Fibroblast of the aortic adventitia (primary cell): ENCODE measurements at places on chromosomes 4 and X. TPM values are rescaled to one million over a fixed set of nuclear protein-coding genes. Genes with fewer than 3 reads are reported as not detected.

The ARMCX4 gene
- 4.0 and 25.4 TPM in 2 replicates for total RNA-seq

The TMPRSS11A gene
- total RNA-seq = under 0.01 TPM in 1 of 2 replicates, not detected in the other

The TMSB15B gene
- 7.0 and 7.6 TPM in 2 replicates for total RNA-seq

The C4orf17 gene
- total RNA-seq = not detected in 2 replicates

The DRP2 gene
- total RNA-seq = 0.41 and 1.8 TPM in 2 replicates

The PLA2G12A gene
- total RNA-seq = 12.3 and 17.7 TPM in 2 replicates

The POLN gene
- 3.7 and 4.9 TPM in 2 replicates for total RNA-seq

The INTU gene
- 6.0 and 14.1 TPM in 2 replicates for total RNA-seq

The RS1 gene
- not detected in 2 replicates for total RNA-seq

The MFAP3L gene
- 0.82 and 3.3 TPM in 2 replicates for total RNA-seq

The AGTR2 gene
- total RNA-seq = not detected in 2 replicates

The RIPPLY1 gene
- total RNA-seq = not detected in 2 replicates

The IDS gene
- total RNA-seq = 16.8 and 63.3 TPM in 2 replicates

The ATOH1 gene
- total RNA-seq = not detected in 2 replicates

The ADGRL3 gene
- under 0.01 and 7.9 TPM in 2 replicates for total RNA-seq

The SOWAHD gene
- not detected in 2 replicates for total RNA-seq

The DMRTC1 gene
- total RNA-seq = not detected in 2 replicates

The TLR10 gene
- not detected in 2 replicates for total RNA-seq

The WNK3 gene
- 0.27 and 10.5 TPM in 2 replicates for total RNA-seq

The XPNPEP2 gene
- 3.6 and 5.7 TPM in 2 replicates for total RNA-seq

The F8 gene
- total RNA-seq = 6.4 and 7.8 TPM in 2 replicates

The MTMR8 gene
- 0.27 and 4.8 TPM in 2 replicates for total RNA-seq

The PAGE4 gene
- total RNA-seq = not detected in 2 replicates

The GPRASP1 gene
- 2.5 and 11.5 TPM in 2 replicates for total RNA-seq

The CXXC4 gene
- total RNA-seq = under 0.01 TPM in 1 of 2 replicates, not detected in the other

The RPL10 gene
- 1,297 and 3,230 TPM in 2 replicates for total RNA-seq

The TCEAL7 gene
- 52.5 and 86.3 TPM in 2 replicates for total RNA-seq

The MAGEA2 gene
- total RNA-seq = not detected in 2 replicates

The LRRC66 gene
- 0.81 TPM in 1 of 2 replicates, not detected in the other for total RNA-seq

The AWAT1 gene
- not detected in 2 replicates for total RNA-seq

The NMU gene
- total RNA-seq = not detected in 2 replicates

The KLB gene
- total RNA-seq = under 0.01 TPM in 1 of 2 replicates, not detected in the other

The CENPVL3 gene
- not detected in 2 replicates for total RNA-seq

The TMEM35A gene
- total RNA-seq = 2.5 and 14.4 TPM in 2 replicates

The GAGE2A gene
- not detected in 2 replicates for total RNA-seq

The TLL1 gene
- 0.09 and 1.5 TPM in 2 replicates for total RNA-seq

The ESX1 gene
- not detected in 2 replicates for total RNA-seq

The CLCN5 gene
- total RNA-seq = 10.5 and 13.5 TPM in 2 replicates

The ADH7 gene
- total RNA-seq = 0.09 TPM in 1 of 2 replicates, not detected in the other

The UGT2A1 gene
- not detected in 2 replicates for total RNA-seq
